Peyer's patch (tissue), 4 donors: ENCODE measurements at places on chromosomes 5 and 9. TPM values are rescaled to one million over a fixed set of nuclear protein-coding genes. Genes with fewer than 3 reads are reported as not detected.

DNA sequence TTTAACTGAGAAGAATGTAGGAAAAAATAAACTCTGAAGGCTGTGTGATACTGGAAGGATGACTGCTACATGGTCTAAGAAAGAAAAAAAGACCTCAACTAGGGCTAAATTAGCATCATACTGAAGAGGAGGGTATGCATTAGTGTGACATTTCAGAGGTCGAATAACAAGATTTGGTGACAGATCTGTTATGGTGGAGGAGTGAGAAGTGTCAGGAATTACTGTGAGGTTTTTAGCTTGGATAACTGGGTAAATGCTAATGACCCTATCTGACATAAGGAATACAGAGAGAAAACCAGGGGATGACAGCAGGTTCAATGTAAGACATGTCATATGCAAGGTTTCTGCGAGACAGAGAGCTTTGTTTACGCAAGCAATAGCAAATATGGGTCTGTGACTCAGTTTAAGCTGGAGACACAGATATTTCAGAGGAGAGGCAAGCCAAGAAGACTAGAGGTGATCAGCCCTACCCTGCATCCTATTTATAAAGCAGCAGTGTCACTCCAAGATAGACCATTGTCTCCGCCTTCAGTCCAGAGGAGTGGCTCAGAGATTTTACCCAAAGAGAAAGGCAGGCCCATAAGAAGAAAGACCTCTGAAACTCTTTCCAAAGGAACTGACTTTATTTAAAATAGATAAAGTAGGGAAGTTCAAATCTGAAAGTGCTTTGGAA, 44.3 kb downstream of the FBN2 start:
- no peak for DNase-seq

DNA sequence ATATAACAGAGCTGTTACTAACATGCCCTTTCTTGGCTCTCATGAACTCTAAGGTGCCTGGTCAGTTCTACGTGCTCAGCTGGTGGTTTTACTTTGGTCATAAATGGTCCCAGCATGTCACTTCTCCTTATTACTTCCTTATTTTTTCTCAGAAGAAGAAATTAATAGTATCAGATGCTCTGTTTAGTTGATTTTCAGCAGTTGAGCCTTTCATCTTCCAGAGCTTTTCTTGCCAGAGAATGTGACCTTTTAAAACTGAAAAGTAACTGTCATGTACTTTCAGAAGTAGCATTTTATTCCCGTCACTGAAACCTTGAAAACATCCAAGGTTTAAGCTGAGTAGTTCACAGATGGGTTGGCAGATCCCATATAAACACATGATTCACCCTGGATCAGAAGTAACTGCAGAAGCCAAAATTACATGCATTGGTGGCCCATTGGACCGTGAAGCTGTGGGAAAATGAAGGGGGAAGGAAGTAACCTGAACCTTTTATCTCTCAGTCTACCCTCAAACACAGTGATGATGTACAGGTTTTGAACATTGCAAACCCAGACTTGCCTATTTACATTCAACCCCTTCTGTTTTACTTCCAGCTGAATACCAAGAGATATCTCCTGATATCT, 50.5 kb downstream of the HACD4 start:
- DNase-seq: no peak

DNA sequence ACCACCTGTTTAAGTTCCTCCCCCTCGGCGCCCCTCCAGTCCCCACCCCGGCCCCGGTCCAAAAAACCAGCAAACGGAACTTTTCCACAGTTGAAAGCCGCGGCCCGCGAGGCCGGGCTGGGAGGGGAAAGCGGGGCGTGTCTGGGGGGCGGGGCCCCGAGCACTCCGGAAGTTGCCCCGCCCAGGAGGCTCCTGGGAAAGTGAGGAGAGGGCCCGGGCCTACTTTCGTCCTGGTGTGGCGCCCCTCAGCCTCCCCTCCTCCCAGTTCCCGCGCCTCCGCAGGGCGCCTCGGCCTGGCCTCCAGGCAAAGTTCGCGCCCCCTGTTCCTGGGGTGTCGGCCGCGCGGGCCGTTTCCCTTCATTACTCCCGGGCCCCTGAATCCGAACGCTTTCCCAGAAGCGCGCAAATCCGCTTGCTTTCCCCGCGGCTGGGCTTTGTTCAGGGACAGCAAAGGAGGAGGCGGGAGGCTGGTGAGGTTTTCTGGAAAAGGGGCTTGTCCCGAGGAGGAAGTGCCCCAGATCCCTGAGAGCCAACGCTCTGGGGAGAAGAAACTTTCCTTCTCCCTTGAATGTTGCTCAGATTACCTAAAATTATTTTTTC, 4.5 kb upstream of the DMRT3 start:
- no peak for DNase-seq

GRCh38 chr5:6719417-6719816, 6.2 kb downstream of the TENT4A start:
- peak; percentile 41 for DNase-seq

- DNase-seq: no peak
Measured at GRCh38 chr9:88936668-88937067, 54.6 kb upstream of the S1PR3 start.

DNA sequence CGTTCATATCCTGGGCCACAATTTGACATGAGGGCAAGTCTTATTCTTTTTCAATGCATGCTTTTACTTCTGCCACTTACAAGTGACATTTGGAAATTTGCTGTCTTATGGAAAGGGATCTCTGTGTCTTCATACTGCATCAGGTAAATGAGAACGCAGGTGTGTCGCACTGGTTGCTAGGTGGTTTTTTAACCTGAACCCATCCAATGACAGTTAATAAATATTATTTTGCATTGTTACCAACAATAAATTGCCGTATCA, 1.1 kb downstream of the ADAMTS16 start:
- DNase-seq: no peak

GRCh38 chr5:424301-425110, 18.5 kb upstream of the EXOC3 start:
- no peak for DNase-seq

- DNase-seq: no peak
Measured at GRCh38 chr5:14208071-14209021, 65.2 kb downstream of the TRIO start.

GRCh38 chr5:174567506-174568141, 156.8 kb upstream of the MSX2 start:
- no peak for DNase-seq

- no peak for DNase-seq
Measured at GRCh38 chr9:89686126-89686525, 81.3 kb downstream of the GADD45G start.

DNA sequence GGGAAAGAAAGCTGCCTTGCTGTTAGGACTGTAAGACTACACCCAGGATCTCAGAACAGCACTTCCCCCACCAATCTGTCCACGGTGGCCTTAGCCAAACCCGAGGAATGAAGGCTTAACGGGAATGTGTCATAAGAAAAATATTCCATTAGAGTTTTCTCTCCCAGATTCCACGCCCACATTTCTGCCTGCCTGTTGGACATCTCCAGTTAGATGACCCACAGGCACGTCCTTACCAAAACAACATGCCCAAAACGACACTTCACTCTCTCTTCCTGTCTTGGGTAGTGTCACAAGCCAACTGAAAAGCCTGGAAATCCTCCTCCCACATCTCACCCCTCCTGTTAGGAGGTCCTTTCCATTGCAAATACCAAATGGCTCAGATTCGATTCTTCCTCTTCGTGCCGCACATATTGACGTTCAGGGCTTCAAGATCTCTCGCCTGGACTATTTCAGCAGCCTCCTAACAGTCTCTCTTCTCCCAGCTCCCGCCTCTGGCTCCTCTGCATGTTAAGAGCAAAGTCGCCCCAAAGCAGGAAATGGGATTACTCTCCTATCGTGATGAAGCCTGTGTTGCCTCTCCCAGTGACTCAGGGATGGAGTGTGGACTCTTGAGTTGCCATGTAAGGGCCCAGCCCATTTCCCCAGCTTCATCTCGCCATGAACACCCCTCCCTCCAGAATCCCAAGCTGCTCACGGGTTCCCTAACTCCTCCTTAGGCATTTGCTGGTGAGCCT, 159.3 kb downstream of the NR3C1 start:
- no peak for DNase-seq

DNA sequence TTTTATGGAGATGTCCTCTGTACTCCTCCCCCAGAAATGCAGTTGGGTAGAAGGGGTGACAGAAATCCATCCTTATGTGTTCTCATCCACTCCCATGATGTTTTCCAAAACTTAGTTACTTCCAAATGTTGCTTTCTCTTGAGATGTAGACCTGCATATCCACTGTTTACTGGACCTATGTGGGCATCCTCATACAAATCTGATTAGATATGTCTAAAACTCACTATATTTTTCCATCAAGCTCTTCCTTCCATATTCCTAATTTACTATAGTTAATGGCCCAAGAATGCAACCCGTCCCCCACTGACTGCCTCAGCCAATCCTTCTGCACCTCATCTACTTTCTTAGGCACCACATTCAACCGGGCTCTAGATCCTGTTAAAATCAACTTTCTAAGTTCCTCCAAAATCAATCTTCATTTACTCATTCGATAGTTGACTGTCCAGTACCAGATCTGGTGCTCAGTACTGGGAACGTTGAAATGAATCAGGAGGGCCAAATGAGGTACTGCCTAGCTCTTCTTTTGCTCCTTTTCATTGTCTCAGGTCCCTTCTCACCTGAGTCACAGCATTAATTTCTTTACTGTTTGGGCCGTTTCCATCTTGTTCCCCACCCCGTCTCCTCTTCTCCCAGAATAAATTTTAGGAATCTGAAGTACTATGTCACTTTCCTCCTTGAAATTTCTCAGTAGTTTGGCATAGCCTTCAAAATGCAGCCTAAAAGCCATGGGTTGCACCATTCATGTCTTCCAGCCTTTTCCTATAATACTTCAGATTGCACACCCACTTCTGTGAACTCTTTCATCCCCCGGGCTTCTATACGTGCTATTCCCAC, 7.9 kb downstream of the PLK2 start:
- DNase-seq: no peak

DNA sequence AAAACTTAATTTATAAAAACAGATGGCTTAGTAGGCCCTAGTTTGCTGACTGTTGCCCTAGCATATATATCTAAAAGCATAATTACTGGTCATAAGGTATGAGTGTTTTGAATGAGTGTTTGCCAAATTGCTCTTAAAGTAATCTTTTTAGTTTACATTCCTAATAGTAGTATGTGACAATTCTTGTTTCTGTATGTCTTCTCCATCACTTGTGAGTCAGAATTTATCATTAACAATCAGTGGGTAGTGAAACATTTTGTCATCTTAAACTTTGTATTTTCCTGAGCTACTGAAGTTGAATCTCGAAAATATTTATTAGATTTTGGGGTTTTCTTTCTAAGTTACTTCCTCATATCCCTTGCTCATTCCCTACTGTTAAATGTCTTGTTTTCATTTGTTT, 49.6 kb downstream of the APC start:
- no peak for DNase-seq

GRCh38 chr5:7396713-7397454, 946 bp downstream of the ADCY2 start:
- DNase-seq: no peak

GRCh38 chr5:124057724-124058231, 545.8 kb downstream of the CSNK1G3 start:
- no peak for DNase-seq

- no peak for DNase-seq
Measured at GRCh38 chr9:134551644-134552348, 89.8 kb upstream of the COL5A1 start.

DNA sequence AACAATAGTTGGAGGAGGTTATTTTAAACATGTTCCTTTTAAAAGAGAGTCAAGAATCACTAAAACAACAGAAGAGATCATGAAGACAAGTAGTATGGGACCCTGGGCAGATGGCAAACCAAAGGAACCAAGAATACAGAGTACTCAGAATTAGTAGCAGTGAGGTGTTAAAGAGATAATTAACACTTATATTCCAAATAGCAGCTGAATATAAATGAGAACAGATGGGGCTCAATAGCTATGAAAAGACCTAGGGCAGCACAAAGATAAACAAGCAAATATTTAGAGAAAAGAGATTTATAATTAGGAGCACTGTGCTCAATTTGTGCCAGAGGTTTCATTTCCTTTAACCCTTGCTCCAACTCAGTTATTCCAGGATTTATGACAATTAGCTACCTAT, 159.1 kb downstream of the FAM114A2 start:
- DNase-seq: no peak

- no peak for DNase-seq
Measured at GRCh38 chr5:82313016-82313415, 34.9 kb upstream of the RPS23 start.

GRCh38 chr9:83070261-83070660, 7.3 kb upstream of the RASEF start:
- DNase-seq: no peak

DNA sequence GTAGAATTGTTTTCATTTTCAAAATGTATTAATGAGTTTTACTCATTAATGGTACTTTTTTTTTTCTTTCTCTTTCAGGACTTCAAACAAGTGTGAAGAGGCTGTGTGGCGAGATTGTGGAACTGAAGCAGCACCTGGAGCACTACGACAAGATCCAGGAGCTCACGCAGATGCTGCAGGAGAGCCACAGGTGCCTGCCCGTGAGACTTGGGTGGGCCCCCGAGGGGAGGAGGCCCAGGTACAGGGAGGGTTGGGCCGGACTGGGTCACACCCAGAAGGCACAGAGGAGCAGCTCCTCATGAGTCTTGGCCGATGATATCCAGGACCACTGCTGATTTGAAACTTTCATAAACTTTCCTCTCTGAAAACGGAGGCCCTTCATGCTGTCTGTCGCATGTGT, 35.6 kb downstream of the CEP72 start:
- DNase-seq: no peak

GRCh38 chr5:67182301-67182790, 14.3 kb downstream of the CD180 start:
- DNase-seq: peak; percentile 49

DNA sequence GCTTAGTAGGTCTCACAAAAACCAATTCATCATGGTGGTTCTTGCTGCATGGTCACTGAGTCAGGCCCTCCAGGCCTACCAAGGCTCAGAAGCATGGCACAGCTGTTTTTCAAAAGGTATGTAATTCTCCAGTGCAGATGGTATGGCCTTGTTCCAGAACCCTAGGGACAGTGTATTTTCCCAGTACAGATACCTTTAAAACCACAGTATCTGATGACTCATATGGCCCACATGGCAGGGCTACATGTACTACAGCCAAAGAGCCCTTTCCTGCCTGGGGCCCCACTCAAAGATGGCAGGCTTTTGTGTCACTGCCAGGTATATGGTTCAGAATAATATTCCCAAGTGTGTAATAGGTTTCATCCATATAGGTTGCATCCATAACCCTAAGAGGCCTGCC, 16.5 kb downstream of the CSF2 start:
- no peak for DNase-seq

The NDUFA8 gene
- 17.3 TPM for total RNA-seq

The LRRC19 gene
- 102 TPM for total RNA-seq

The OLFM1 gene
- total RNA-seq: 5.7 TPM

The ACOT12 gene
- total RNA-seq: 3.7 TPM

The PCDHB13 gene
- total RNA-seq: 0.13 TPM

The GPR151 gene
- total RNA-seq: not detected

The FOXD4L5 gene
- not detected for total RNA-seq

The HRH2 gene
- total RNA-seq: 1.3 TPM

The ALDH1A1 gene
- total RNA-seq: 184 TPM

The NRG2 gene
- not detected for total RNA-seq

The REEP2 gene
- total RNA-seq: 10.7 TPM
